Activated naive CD8-positive, alpha-beta T cell treated with anti-CD3 and anti-CD28 coated beads, Interleukin-2, amount 50 U/mL, for 16 hours (primary cell): ENCODE measurements at places on chromosomes 3 and 15.

DNA sequence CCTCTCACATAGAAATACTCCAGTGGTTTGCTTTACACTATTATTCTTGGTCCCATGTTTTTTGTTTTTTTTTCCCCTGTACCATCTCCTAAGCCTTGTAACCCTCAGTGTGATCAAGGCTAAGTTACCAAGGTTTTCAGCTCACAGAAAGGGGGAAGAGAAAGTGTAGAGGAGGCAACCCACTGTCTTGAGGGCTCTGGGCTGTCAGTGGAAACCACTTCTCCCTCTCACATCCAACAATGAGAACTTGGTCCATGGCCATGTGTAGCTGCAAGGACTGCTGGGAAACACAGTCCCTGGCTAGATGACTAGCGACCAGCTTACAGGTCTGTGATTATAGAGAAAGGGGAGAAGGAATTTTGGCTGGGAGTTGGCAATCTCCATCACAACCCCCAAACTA, 30.3 kb downstream of the GPD1L start:
- DNase-seq: no peak

- DNase-seq: no peak
These were observed 79.2 kb downstream of the CNTN3 start for GRCh38 chr3:74535281-74535680.

- no peak for DNase-seq
These were observed 6.2 kb upstream of the EHD4 start for GRCh38 chr15:41978534-41978933.

DNA sequence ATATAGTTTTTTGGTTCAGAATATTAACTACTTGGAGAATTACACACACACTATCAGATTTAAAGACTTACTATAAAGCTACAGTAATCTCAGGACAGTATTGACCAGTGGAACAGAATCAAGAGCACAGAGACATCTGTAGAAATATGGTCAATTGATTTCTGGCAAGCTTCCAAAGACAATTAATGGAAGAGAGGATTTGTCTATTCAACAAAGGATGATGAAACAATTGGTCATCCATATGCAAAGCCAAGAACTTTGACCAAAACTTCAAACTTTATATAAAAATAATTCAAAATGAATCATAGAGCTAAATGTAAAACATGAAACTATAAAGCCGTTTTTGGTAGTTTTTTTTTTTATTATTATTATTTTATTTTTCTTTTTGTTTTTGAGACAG, 29.8 kb upstream of the MB21D2 start:
- no peak for DNase-seq

GRCh38 chr3:142088522-142088921, 60.8 kb downstream of the TFDP2 start:
- DNase-seq: no peak

DNA sequence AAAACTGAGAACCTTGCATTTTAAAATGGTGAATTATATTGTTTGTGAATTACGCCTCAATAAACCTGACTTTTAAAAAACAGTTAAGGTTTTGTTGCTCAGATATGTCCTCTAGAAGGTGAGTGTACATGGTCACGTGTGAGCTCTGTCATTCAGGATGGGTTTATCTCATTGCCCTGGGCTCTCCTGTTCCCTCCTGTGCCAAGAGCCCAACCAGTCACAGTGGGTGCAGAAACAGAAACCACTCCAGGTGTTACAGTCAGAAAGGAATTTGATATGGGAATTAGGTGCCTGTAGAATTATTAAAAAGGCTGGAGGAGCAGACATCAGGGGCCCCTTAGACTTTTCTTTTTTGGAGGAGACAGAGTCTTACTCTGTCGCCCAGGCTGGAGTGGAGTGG, 196.4 kb downstream of the STT3B start:
- no peak for DNase-seq

- no peak for DNase-seq
These were observed 1.5 kb upstream of the CACNA2D3 start for GRCh38 chr3:54120657-54121413.

DNA sequence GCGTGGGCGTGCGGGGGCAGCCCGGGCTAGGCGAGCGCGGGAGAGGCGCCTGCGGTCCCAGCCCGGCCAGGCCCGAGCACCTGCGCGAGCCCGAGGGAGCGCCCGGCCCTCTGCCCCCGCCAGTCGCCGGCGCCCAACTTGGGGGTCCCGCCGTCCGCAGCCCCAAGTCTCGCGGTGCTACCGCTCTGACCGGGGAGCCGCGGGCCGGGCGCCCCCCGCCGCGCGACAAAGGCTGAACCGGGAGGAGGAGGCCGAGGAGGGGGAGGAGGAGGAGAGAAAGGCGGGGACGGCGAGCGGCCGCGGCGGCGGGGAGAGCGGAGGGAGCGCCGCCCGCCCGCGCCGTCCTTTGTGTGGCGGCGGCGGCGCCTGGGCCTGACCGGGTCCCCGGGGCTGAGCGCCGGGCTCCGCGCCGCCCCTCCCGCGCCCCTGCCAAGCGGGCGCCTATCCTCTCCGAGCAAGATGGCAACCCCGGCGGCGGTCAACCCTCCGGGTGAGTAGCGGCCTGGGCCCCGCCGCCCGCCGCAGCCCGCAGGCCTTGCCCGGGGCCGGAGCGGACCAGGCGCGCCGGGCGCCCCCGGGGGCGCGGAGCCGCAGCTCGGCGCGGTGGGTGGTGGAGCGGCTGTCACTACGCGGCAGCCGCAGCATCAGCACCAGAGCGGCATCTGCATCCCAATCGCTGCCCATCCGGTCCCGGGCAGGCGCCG, at the start of gene ARNT2:
TSS of gene ARNT2 (plus strand) at position 326 of the 704 bp plus-strand sequence. CDS start at position 460, 134 bp downstream.
- no peak for DNase-seq

GRCh38 chr15:74200871-74201419, 1.6 kb downstream of the STRA6 start:
- no peak for DNase-seq

DNA sequence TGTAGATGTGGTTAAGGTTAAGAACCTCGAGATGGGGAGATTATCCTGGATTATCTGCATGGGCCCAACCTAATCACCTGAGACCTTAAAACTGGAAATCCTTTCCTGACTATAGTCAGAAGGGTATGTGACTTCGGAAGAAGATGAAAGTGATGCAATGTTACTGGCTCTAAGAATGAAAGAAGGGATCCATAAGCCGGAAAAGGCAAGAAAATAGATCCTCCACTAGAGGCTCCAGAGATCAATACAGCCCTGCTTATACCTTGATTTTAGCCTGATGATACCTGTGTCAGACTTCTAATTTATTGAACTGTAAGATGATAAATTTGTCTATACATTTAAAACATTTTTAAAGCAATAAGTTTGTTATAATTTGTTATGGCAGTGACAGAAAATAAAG, 21.5 kb upstream of the GASK1A start:
- no peak for DNase-seq

DNA sequence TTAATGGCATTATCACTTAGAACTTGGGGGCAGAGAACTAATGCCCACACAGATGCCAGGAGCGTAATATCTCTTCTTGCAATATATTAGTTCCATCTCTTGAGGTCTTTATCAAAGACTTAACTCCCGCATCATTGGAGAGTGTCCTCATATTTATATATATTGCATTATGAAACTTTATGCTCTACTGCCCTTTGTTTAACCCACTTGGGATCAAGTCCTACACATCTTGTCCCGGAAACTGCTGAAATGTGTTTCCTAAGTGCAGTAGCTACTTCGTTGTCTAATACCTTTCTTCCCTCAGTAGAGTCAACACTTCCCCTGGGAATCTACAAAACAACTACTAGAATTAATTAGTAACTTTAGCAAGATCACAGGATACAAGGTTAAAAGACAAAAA, 1029.2 kb downstream of the OTOL1 start:
- no peak for DNase-seq

GRCh38 chr3:185981621-185982020, 43.8 kb upstream of the TRA2B start:
- no peak for DNase-seq

GRCh38 chr3:23202203-23202920, 765 bp upstream of the UBE2E2 start:
- no peak for DNase-seq

DNA sequence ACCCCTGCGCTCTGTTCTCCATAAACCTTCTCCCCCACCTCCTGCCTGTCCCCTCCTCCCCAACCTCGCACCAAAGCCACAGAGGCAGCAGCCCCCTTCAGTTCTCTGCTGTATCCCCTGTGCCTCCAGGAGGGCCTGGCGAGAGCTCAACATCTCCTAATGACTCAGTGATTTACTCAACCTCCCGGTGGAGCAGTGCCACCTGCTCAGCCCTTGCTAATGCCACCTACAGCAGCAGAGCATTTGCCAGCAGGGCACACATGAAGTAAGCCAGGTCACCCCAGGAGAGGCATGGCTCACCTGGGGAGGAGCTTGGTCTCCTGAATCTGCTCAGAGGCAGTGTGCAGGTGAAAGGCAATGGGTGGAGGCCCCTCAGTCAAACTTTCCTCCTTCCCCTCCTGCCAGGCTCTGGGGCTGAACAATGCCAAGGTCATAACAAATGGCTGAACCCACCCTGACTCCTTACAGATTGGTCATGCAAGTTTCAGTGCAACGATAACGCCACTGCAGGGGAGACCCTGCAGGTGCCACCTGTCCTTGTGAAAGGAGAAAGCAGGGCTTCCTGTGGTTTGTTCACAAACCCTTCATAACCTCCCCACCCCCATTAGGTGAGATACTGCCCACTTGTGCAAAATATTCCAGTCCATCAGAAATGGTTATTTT, 19.8 kb downstream of the TRPM1 start:
- no peak for DNase-seq
